ENCODE measurements at places on chromosomes 11 and 22.

DNA sequence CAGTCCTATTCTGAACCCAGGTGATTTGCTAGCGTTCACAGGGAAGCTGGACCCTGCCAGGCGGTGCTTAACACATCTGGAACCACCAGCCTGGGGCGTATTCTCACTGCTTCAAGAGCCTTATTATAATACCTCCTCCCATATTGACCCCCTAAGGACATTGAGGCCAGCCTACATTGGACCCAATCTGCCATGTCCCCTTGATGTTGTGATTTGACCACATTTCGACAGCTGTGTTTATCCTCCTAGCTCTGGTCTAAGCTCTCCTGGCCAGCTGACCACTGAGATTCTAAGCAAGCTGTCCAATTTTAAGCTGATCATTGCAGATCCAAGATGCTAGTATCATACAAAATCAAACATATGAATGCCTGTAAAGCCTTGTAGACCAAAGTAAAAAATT, 148.1 kb upstream of the BLID start:
- DNase-seq = no peak

DNA sequence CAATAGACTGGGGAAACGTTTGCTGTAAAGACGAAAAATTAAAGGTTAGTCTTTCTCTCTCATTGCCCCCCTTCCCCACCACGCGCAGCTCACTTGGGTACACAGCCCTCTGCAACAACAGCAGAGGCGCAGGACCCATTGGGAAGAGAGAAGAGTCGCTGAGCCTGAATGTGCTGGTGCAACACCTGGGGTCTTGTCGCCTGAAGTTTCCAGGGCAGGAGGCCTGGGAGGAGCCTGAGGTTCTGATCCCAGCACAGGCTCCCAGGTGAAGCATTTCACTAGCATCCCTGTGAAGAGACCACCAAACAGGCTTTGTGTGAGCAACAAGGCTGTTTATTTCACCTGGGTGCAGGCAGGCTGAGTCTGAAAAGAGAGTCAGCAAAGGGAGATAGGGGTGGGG, 116.2 kb upstream of the NTM start:
- DNase-seq = no peak

DNA sequence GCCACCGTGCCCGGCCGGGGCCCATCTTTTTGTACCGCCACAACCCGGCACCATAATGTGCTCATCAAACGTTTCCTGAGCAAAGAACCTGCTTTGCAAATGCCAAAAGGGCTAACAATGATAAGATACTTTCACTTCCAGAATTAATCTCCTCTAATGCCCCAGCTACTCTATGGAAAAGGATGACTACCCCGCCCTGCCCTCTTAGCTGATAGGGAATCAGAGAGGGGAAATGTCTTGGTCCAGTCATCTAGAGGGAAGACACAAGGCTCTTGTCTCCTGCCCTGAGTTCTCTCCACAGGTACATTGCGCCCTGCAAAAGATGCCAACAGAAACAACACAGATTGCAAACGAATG, 586 bp downstream of the TTLL1 start:
- DNase-seq = no peak

DNA sequence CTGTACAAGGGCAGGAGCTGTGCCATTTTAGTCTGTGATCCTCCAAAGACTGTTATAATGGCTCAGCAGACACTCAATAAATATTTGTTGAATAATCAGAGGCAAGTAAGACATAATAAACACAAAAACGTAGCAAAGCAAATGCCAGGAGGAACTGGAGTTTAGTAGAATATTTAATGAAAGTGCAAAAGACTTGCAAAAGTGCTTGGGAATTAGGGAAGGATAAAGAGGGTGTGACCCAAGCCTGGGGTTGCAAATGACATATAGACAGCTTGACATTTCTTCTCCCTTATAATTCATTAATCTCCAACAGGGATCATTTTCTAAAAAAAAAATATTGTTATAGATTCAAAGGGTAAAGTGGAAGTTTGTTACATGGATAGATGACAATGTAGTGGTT, 212.7 kb upstream of the PGR start:
- DNase-seq = no peak

DNA sequence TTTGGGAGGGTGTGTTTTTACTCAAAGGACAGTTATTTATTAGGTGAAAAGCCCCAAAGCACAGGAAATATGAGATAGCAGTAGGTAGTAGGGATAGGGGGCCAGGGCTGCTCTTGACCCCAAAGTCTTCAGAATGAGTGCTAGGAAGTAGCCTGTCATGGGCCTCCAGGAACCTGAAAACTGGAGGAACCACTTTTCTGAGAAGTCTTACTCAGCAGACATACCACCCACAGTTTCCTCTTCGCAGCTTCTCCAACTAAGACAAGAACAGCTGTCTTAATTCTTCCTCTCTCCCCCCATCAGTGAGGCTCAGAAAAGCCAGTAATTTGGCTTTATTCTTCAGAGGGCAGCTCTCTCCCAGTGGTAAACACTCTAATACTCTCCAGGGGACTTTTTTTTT, 84.0 kb upstream of the CTSC start:
- DNase-seq = no peak

DNA sequence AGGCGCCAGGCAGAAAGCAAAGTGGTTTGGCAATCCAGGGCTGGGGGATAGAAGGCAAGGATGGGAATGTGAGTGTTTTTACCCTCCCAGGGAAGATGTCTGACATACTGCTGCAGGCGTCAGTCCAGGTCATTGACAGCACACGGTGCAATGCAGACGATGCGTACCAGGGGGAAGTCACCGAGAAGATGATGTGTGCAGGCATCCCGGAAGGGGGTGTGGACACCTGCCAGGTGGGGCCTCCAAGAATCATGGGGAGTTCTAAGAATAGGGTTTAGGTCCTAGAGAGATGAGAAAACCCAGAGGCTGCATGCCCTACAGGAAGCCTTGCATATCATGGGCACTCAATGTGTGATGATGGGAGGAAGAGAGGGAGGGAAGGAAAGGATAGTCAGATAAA, 28.3 kb upstream of the SMIM35 start:
- DNase-seq = no peak

- DNase-seq = peak; percentile 67
Measured at GRCh38 chr11:47797633-47798032, 30.5 kb upstream of the FNBP4 start.

- DNase-seq = no peak
Measured at GRCh38 chr11:110728883-110729282, 16.6 kb upstream of the ARHGAP20 start.

- peak; percentile 20 for DNase-seq
Measured at GRCh38 chr11:32006799-32007388, 84.0 kb upstream of the RCN1 start.

DNA sequence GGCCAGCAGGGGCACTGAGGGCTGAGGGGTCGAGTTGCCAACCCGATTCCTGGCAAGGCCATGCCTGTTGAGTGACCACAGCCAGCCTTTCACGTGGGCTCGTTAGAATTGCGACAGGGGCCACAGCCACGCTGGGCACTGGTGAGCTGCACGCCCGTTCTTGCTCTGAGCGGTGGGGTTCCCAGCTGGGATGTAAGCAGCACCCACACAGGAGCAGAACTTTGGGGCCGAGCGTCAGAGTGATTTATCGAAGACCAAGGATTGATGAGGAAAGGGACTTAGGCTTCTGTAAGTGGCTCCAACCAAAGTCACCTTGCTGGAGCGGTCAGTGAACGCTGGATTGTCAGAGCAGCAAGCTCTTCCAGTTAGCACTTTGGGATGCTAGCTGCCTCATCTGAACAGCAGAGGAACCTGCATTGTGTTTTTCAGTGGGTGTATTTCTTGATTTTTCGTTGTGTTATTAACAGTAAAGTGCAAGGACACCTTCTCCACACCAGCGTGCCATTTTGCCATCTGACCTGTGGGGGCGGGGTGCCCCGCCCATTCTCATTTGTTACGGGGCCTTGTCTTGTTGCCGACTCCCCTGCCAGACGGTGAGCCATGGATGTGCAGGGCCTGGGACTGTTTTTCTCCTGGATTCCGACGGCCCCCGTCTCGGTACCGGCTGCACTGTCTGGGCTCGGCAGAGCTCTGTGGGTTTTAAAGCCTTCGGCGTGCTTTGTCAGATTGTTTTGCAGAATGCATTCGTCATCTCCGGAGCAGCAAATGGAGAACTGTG, 202.5 kb downstream of the TBC1D22A start:
- no peak for DNase-seq

Measured in non-pigmented ciliary epithelial cell (primary cell).